ENCODE measurements at places on chromosomes 3 and 15. TPM values are rescaled to one million over a fixed set of nuclear protein-coding genes. Genes with fewer than 3 reads are reported as not detected.

GRCh38 chr15:40506964-40507571, 36.3 kb downstream of the CHST14 start:
- DNase-seq, result peak; percentile 77

GRCh38 chr15:22956257-22956977, 23.8 kb downstream of the CYFIP1 start:
- DNase-seq, result no peak

DNA sequence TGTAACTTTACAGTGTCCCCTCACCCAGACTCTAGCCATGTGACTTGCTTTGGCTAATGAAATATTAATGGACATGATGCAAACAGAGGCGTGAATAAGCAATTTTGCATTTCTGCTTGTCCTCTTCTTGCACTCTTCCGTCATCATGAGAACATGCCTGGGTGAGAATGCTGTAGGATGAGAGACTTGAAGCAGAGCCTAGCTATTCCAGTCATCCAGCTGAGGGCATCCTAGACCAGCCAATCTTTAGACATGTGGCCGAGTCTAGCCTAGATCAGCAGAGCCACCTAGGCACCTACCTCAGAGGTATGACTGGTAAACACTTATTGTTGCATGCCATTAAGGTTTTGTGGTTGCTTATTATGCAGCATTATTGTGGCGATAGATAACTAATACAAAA, 450.5 kb upstream of the AZI2 start:
- no peak for DNase-seq

The GOLGA8B gene
- total RNA-seq, result 139 TPM

GRCh38 chr3:172134352-172134751, 95.0 kb downstream of the FNDC3B start:
- DNase-seq, result no peak

- no peak for DNase-seq
Observed at GRCh38 chr3:136211547-136211946, 15.4 kb upstream of the MSL2 start.

The SCN11A gene
- total RNA-seq, result 0.12 TPM

- DNase-seq, result no peak
Observed at GRCh38 chr3:127560051-127560787, 30.3 kb downstream of the TPRA1 start.

The WNT5A gene
- not detected for total RNA-seq

DNA sequence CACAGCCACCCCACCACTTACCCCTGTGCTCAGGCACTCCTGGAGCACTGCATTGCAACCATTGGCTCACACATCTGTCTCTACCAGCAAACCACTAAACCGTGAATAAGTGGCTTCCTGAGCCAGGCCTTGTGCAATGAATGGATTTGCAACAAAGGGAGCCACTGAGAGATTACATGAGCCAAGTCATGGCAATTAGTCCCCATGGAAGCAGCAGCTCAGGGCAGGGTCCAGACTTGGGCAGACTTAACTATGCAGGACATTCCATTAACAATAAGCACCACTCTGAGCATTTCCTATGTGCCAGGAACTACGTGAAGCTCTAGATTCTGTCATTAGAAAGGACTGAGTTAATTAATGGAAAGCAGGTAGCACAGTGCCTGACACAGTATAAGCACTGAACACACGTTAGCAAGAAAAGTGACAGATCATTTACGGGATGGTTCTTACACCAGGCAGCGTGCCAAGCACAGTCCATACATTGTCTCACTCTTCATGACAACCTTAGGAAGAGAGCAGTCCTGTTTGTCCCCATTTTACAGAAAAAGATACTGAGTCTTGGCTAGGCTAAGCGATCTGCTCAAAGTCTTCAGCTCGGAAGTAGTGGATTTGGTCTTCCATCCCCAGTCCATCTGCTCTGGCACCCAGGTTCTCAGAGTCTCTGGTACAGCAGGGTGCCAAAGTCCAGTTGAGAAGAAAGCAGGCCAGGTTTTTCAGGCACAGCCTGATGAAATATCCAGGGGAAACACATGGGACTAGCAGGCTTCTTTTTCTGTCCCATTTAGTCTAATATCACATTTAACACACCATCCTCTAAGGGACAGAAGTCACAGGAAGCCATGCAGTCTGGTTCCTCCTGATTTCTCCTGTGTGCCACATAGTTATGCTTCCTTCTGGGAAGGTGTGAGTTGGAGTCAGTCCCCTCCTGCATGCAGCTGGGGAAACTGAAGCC, 44.1 kb downstream of the LIPC start:
- no peak for DNase-seq

The NEK11 gene
- 2.1 TPM for total RNA-seq

DNA sequence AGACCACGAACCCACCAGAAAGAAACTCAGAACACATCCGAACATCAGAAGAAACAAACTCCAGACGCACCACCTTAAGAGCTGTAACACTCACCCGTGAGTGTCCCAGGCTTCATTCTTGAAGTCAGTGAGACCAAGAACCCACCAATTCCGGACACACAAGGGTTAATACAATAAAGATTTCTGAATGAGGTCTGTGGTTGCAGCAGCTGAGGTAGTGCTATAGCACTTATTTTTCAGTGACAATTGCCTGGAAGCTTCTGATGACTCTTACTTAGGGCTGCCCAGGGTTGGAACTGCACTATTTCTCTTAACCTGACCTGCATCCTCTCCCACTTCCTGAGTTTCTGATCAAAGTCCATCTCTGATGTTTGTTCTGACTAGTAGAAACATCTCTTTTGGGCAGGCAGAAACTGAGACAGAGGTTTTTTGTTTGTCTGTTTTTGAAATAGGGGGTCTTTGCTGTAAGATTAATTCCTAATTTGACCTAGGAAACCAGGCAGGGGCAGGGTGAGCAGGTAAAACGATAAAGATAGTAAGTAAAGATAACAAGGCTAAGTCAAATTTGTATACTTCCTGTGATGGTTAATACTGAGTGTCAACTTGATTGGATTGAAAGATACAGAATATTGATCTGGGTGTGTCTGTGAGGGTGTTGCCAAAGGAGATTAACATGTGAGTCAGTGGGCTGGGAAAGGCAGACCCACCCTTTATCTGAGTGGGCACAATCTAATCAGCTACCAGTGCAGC, 169.1 kb downstream of the GAP43 start:
- peak; percentile 18 for DNase-seq

GRCh38 chr3:169746924-169747323, 17.9 kb downstream of the TERC start:
- no peak for DNase-seq

The TNFSF10 gene
- total RNA-seq, result 55.2 TPM

The ADPRH gene
- 5.8 TPM for total RNA-seq

All from activated naive CD8-positive, alpha-beta T cell treated with anti-CD3 and anti-CD28 coated beads for 36 hours (primary cell).